Mesenteric fat pad (tissue), 1 donor: ENCODE measurements at places on chromosomes 7 and 10. TPM values are rescaled to one million over a fixed set of nuclear protein-coding genes. Genes with fewer than 3 reads are reported as not detected.

The GATA3 gene
- 5.5 TPM for total RNA-seq

The TMEM229A gene
- total RNA-seq: not detected

- no peak for DNase-seq
Measured at GRCh38 chr7:70446448-70447143, 685.3 kb upstream of the GALNT17 start.

DNA sequence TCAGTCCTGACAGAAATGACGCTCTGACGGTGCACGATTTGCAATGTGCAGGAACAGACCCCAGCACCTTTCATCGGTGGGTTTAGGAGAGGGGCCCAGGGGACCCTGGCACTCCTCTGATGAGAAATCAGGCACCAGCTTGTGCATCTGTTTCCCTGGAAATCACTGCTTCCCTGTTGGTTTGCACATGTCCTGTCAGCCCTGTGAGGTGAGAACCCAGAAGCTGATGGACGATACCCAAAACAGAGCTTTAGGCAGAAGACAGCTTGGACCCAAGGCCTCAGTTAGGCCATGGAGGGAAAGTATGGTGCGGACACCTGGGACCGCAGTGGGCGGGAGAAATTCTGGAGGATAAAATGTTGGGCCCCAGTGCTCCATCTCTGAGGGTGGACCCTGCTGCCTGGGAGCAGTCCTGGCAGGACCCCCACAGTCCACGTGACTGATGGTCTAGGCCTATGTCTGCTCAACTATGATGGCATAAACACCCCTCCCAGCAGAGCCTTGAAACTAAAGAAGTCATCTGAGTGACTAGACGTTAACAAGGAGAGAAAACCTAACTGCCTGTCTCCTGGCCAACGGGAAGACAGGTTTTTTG lies 242.8 kb downstream of the PTPRN2 start:
- DNase-seq: peak; percentile 65

DNA sequence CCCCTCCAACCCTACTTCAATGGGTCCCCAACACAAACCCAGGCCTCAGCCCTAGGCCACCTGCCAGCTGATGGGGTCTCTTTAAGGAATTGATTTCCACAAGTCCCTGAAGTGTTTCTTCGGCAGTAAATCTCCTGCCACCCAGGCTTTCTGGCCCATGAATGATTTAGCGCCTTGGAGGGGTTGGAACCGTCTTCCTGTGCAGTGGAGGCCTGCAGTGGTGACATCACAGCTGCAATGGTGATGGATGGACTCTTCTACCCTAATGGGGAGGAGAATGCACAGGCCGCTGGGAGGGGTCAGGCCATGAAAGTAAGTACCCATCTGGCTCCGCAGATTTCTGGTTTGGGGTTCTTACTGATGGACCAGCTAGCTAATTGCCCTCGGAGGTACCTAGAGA lies 163.8 kb downstream of the UBE2H start:
- DNase-seq: no peak

- no peak for DNase-seq
Measured at GRCh38 chr10:49518982-49519578, 19.8 kb downstream of the ERCC6 start.
